SK-N-MC (cell line): ENCODE measurements at places on chromosomes 5 and 9.

DNA sequence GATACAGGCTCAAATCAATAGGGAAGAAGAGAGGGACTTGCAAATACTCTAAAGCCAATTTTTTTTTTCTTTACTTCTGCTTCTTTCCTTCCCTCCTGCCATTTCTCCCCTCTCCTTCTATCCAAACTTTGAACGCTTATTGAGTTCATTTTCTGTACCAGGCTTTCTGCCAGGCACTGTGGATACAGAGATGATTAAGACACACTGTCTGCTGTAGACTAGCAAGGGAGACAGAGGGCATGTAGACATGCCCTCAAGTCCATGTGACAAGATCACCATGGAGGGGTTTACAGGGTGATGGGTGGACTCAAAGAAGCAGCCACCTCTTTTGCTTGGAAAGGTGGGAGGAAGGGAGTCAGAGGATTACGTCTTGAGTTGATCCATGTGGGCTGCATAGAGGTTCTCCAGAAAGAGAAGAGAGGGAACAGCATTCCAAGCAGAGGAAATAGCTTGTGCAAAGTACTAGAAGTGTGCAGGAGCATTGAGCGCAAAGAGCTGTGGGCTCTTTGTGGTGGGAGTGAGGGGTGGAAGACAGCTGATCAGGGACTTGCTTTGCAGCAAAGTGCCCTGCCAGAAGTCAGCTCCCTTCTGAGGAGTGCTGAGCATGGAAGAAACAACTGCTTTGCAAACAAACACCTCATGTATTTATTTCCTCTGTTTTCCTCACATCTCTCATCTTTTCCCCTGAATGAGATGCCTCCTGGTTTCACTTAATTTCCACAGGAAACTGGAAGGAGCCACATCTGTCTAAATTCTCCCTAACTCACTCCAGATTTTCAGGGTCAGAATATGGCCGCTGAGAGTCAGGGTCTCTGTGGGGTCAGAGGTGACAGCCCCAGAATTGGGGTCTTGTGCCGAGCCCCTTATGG lies 64.4 kb upstream of the COL15A1 start:
- no peak for DNase-seq

DNA sequence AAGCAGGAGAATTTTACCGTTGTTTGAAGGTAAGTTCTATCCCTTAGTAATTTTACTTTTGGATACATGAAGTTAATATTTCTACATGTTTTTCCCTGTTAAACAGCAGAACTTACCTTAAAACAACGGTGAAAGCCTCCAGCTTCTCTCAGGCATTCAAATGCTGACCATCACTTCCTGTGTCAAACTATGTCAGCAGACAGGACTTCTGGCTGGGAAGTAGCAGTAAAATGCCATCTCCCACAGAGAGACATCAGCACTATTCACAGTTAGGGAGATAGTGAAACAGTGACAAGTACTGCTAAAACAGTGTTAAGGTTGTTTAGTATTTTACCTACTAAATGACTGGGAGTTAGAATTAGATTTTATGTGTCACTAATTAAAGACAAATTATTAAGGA lies 34.2 kb upstream of the GOLGA1 start:
- DNase-seq = no peak

DNA sequence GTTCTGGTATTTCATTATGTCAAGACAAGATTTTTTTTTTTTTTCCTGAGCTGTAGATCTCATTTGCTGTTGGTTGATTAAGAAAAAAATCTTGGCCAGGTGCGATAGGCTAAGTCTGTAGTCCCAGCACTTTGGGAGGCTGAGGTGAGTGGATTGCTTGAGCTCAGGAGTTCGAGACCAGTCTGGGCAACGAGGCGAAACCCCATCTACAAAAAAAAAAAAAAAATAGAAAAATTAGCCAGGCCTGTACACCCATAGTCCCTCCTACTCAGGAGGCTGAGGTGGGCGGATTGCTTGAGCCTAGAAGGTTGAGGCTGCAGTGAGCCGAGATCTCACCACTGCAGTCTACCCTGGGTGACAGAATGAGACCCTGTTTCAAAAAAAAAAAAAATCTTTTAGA lies 12.2 kb downstream of the CDC42SE2 start:
- no peak for DNase-seq

GRCh38 chr5:80246001-80246758 lies 9.7 kb downstream of the SERINC5 start:
- no peak for DNase-seq

DNA sequence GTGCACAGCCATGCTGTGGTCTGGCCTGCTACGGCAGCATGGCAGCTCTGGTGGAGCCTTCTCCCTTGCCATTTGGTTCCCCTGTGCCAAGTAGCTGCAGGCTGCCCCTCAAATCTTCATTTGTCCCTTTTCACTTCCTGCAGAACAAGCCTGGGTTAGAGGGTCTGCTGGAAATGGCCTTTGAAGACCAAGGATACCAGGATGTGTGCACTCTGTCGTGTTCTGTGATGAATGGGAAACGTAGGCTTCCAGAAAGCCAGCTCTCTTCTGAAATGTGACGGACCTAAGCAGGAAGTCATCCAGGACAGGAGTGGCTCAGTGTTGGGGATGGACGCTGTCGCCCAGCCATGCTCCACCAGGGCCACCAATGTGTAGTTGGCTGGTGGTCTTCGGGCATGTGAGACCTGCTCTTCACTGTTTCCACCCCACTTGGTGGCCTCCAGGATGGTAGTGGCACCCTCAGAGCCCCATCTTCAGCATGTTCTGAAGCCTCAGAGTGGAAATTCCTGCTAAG lies 3.4 kb upstream of the POMT1 start:
- DNase-seq = no peak

DNA sequence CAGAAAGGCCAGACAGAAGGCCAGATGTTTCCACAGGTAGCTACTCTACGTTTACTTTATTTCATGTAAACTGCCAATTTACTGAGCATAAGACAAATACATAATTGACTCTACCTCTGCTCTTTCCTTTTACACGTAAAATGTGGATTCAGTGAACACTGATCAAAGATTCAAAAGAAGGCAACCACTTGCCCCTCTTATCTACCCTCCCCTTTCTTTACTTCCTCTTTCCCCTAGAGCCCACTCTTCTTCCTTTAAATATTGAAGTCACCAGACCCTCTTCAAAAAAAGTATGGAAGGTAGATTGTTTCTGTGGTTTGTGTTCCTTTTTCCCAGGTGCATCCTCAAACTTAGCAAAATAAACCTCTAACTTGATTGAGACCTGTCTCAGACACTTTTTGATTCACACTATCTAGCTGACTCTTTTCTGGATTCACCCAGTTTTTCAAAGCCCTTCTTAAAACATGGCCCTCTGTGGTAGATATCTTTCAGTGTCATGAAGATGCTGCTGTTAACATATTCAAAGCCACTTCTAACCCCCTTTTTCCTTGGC lies 6.7 kb downstream of the FAM114A2 start:
- DNase-seq = no peak

DNA sequence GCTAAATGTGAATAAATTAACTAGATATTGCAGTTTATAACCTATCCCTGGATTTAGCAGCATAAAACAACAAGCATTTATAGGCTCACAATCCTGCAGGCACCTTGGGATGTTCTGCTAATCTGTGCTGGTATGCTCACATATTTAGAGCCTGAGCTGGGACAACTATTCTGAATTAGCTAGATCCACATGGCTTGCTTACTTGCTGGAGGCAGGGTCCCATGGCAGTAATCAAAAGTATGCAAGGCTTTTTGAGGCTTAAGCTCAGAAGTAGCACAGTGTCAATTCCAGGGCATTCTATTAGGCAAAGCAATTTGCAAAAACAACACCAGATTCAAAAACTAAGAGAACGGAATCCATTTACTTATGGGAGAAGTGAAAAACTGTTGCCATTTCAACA lies 745.0 kb upstream of the ACO1 start:
- no peak for DNase-seq

- no peak for DNase-seq
These were observed 56.8 kb downstream of the PTCH1 start for GRCh38 chr9:95459851-95460517.

DNA sequence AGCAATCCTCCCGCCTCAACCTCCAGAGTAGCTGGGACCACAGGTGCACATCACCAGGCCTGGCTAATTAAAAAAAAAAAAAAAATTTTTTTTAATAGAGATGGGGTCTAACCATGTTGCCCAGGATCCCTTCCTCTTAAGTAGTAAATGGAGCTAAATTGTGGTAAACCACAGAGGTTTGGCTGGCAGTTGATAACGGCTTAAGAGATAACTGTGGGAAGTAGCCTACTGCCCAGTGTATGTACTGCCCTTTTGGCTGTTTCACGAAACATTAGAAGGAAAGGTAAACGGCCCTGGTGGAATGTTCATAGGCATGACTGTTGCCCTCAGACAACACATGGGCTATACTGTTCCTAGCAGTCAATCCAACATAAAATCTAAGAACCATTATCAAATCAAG lies 44.4 kb downstream of the HMGCR start:
- DNase-seq = no peak
